ENCODE measurements at places on chromosomes 4 and X.

- no peak for DNase-seq
These were observed 10.8 kb downstream of the DAPP1 start for GRCh38 chr4:99827454-99827853.

- no peak for DNase-seq
These were observed 130.8 kb upstream of the TBL1X start for GRCh38 chrX:9333873-9334560.

GRCh38 chrX:129932821-129933321 is 26.9 kb downstream of the UTP14A start:
- no peak for DNase-seq

DNA sequence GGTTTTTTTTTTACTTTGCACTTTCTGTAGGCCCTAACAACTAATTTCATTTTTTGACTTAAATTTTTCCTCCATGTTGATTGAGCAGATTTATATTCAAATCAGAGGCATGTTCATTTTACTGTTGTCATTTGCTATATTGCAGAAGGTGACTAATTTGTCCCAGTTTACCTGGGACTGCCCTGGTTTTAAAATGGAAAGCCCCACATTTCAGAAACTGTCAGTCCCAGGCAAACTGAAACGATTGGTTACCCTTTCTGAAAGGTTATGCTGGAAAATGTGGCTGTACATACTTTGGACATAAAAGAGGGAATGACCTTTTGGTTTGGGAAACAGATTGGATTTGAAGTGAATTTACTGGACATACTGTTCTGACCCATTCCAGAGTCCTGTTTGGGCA is 160.0 kb downstream of the SPCS3 start:
- DNase-seq, result no peak

DNA sequence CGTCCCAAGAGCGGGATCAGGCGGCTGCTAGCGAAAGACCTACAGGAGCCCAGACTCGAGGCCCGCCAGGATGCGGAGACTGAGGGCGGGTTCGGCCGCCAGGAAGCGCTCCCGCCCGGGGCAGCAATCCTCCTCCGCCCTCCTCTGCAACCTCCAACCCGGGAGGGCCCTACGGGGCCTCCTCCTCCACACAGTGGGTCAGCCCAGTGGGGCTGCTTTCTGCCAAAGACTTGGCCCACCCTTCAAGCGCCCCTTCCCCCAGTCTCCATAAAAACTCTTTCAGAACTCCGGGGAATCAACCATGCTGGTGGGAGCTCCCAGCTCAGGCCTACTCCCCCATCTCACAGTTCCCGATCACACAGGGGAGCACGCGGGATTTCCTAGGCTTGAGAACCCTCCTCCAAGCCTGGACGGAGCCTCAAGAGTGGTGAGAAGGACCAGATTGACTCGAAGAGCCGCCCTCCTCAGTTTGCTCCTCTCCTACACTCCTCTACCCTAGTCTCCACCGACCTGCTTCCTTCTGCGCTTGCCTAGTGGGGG is 77.5 kb downstream of the RLIM start:
- DNase-seq, result no peak

DNA sequence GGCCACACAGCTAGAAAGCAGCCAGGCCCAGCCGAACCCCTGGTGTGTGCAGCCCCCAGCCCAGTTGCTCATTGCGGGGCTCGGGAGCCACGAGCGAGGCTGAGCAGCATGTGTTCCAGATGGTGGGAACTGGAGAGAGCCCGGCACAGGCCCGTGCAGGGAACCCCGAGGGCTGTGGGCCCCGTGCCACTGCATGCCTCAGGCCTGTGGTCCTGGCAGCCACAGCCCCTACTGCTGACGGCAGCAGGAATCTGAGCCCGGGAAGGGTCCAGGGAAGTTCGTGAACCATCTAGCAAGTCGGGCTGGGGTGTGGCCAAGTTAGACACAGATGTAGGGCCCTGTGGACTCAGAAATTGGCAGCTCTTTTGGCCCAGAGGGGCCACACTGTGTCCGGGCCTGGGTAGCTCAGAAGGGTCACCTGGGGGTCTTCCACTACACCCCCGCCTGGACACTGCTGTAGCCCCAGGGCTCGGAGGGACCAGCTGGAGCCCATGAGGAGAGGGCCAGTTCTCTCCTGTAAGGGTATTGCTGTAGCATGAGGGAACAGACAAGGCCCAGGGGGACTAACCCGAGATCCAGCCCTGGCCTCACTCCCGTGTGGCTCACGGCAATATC is 12.1 kb downstream of the HTRA3 start:
- DNase-seq, result no peak

DNA sequence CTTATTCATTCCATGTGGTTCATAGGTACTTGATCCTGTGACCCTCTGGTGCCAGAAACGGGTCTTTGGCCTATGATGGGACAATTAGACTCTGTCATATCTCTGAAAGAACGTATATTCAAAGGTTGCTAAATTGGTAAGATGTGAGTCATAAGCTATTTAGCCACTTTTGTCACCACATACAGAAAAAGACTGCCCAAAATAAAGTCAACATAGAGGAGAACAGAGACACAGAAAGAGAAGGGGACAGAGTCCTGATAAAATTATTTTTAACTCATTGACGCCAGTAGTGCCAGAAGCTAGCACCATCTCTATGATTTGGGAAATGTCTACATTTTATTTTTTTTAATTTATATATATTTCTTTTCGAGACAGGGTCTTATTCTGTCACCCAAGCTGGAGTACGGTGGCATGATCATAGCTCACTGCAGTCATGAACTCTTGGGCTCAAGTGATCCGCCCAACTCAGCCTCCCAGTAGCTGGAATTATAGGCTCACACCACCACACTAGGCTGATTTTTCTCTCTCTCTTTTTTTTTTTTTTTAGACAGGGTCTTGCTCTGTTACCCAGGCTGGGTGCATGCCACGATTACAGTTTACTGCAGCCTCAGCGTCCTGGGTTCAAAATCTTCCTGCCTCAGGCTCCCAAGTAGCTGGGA is 92.1 kb upstream of the COX18 start:
- DNase-seq, result no peak
